ENCODE measurements at places on chromosomes 6 and 20.

DNA sequence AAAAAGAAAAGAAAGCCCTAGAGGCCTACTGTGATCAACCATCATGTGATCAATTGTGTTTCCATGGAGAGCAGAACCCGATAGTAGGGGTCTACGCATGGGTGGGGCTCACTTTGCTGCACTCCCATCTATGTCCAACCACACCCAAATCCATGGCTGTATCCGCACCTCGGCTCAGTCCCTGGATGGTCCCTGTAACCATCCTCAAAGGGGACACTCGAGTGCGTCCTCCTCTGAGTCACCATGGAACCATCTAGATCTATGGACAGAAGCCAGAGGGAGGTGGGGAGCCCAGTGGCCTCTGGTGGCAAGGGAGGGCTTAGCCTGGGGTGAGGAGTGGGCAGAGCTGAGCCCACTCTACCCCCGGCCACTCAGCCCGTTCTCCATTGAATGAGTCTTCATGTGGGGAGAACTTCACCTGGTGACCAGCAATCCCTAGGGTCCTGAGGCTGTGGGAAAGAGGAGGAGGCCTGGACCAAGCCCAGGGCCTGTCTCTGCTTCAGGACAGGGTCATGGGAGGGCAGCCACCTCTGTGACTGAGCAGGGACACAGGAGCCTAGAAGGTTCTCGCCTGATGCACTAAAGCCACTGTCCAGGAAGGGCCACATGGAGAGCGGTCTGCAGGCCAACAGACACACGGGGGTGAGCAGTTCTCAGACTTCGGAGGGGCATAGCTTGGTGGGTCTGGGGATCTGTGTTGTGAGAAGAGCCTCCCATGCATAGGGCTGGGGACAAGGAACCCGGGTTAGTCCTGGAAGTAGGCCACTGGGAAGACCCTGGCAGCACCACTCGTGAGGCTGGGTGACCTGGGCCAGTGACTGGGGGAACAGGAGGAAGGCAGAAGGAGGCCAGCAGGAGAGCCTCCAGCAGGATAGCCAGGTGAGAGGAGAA, 19.3 kb downstream of the RAET1L start:
- DNase-seq = no peak

GRCh38 chr6:147566244-147566898, 57.9 kb downstream of the SAMD5 start:
- DNase-seq = no peak

DNA sequence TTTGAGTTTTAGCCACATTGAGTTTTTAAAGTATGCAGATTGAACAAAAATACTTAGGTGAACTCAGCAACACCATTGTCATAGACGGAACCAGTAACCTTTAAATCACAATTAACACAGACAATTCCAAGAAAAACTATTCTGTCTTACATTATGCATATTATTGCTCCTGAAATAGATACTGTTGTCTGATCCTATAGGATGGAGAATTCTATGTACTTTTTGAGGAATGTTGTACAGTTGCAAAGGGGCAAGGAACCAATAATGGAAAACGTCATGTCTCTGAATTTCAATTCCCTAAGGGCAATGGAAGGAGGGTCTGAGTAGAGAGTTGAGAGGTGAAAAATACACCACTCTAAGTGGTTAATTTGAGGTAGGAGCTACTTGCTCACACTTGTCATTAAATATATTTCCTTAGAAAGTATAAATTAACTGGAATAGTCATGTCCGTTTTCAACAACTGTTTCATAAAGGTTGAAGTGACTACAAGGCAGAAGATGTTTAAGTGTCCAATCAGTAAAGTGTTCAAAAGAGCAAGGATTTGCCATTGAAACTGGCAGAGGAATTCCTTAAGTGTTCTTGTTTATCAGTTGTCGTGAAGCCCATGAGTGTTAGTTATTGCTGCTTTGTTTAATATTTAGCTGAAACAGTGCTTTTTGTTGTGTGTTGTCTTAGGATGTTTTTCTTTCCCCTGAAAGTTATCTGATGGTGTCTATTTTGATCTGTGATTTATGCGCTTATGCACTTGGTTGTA, 1.3 kb downstream of the NKAIN2 start:
- no peak for DNase-seq

DNA sequence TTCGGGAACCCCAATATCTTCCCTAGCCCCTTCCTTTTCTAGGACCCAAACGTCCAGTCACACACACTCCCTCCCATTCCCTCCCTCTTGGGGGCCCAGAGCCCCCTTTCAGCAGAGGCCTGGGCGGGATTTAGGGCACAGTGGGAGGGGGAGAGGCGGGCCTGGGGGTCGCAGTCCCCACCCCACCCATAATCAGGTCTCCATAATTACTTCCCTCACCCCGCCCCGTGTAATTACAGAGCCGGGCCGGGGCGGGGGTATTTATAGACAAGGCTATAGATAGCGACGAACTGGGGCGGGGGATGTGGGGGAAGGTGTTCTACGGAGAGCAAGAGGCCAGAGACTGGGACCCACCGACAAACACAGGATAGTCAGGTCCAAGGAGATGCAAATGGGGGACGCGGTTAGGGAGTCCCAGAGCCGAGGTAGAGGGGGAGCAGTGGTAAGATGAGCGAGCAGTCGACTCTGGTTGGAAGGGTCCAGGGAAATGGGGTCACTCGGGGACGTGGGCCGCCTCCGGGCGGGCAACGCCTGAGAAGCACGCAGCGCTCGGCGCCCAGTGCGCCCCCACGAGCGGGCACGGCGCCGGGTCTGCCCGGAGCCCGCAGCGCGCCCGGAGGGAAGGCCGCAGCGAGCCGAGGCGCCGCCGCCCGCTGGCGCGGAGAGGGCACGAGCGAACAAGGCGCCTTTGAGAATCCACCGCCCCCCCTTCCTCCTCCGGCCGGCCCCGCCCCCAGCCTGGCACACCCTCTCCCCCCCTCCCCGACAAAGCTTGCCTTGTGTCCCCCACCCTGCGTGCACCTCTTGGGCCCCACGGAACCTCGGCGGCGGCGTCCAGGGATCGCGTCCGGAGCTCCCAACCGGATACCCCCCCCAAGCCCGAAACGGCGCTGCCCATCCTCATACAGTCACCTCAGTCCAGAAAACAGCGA, 670 bp upstream of the COL11A2 start:
- DNase-seq = no peak

DNA sequence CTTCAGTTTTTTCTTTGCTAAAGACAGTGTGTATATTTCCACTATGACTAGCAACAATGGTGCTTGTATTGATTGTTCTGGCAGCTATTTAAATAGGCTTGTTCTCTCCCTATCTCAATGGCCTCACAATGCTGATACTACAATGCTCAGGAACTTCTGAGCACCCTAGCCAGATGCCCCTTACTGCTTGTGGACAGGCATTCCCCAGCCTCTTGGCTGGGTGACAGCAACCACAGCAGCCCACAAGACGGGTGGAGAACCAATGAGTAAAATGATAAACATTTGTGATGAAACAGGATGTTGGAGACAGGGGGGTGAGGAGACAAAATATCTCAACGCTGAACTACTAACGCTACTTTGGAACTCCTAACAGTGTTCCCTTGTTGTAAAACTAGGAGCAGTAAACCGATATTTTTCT, 42.3 kb downstream of the HIVEP2 start:
- DNase-seq = peak; percentile 68

GRCh38 chr20:57884956-57885355, 175.1 kb upstream of the PMEPA1 start:
- DNase-seq = no peak

DNA sequence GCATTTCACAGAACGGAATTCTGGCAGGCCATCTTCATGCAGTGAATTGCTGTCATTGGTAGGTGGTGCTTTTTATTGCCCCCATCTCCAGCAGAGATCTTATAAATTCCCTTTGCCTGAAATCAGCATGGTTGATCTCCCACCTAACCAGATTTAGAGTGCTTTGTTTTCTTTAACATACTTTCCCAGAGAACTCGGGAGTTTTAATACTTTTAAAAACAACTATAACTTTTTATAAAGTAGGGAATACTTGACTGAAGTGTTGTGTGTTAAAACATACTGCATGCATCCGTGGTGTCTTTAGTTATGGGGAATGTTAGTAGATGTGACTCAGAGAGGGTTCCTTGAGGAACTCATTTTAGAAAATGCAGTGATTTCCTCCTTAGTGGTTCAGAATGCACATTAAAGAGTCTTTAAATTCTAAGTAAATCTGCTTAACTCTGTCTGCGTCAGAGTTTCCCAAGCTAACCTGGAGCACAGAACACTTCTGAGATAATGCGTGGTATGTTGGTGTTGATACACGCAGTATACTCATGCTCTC, 54.9 kb downstream of the AKAP12 start:
- DNase-seq = no peak

GRCh38 chr20:52031563-52032303, 159.8 kb downstream of the ZFP64 start:
- no peak for DNase-seq

GRCh38 chr6:7921632-7922092, 11.1 kb upstream of the TXNDC5 start:
- DNase-seq = no peak

DNA sequence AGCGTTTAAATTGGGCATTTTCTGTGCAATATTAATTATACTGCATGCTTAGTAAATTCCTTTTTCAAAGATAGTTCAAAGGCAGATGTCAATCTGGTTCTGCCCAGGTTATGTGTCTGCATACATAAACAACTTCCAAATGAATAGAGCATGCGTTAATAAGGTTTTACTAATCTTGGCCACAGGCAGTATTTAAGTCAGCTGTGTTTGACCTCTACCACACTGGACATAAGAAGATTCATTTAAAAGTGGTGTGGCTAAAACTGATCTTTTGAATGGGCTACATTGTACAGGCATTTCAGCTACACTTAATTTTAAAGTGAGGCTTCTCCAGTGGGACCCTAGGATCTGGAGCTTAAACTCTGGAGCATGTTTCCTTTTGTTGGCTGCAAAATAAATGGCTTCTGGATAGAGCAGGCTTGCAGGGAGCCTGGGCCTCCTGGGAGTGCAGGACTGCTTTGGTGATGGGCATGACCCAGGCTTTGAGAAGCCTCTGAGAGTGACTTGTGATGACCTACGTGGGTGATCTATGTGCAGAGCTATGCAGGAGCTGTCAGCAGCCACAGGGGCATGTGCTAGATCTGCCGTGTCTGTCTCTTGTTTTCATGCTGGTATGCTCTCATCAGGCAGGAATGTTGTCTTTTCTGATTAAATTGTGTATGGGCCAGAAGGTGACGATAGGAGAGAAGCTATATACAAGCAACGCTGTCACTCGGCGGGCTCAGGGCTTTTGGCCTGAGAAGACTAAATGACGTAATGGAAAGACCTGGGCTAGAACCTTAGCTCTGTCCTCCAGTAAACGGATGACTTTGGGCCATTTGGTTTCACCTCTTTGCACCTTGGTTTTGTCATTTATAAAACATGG, 331.2 kb downstream of the QKI start:
- DNase-seq = no peak

DNA sequence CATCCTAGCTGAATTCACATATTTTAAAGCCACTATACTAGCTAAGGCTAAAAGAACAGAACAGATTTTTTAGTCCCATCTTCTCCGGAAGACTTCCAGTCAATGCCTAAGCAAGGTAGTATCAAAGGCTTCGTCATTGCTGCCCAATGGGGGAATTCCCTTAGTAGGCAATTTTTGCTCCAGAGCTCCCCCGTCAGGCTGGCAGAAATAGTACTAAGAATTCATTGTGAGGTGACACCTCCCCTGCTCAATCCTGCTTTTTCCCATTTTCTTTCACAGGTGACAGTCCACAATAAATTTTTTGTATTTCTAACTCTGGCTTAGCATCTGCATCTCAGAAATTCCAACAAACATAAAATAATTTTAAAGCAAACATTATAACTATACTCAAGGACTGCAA, 52.8 kb upstream of the SRSF6 start:
- DNase-seq = no peak

DNA sequence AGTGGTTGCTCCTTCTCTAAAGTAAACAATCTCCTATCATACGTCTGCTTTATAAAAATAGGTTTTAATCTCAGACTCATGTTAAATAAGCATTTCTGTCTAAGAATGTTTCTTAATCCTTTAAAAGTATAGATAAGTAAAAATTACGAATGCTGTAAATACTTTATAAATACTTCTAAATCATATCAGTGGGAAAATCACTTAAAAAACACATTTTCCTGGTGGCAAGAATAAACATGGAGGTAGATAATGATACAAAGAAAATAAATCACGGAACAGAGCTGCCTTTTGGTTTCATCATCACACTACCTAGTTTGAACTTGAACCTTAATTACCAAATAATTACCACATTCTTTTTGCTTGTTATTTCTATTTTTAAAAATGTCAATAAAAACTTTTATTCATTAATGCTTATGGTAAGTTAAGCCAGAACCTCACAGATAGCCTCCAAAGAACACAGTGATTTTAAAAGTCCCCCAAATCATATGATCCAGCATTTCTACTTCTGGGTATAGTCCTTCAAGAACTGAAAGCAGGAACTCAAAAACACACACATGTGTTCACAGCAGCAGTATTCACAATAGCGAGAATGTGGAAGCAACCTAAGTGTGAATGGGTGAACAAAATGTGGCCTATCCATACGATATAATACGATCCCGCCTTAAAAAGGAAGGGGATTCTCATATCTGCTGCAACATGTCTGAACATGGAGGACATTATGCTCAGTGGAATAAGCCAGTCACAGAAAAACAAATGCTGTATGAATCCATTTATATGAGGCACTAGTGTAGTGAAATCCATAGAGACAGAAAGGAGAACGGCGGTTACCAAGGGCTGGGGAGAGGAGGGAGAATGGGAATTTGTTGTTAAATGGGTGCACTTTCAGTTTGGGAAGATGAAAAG, 72.4 kb downstream of the SLC22A23 start:
- no peak for DNase-seq

GRCh38 chr20:37385659-37386504, 39.9 kb downstream of the SRC start:
- no peak for DNase-seq

DNA sequence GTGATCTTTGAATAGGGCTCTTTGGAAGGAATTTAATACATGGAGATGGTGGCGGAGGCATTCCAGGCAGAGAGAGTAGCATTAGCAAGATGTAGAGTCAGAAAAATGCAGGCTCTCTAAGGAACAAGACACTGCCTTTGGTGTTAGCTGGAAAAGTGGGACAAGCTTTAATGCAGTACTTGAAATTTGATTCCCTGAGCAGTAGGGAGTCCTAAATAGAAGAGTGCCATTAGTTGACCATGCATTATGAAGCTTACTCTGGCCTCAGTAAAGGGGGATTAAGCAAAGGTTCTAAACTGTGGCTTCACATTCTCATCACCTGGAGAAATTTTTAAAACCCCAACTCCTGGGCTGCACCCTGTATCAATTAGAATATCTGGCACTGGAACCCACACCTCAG, 494.8 kb upstream of the SOX4 start:
- DNase-seq = no peak

- no peak for DNase-seq
Observed at GRCh38 chr6:21033575-21034026, 499.3 kb downstream of the CDKAL1 start.

- peak; percentile 14 for DNase-seq
Observed at GRCh38 chr6:108588586-108588985, 27.9 kb downstream of the FOXO3 start.
